ENCODE measurements at places on chromosomes 16 and 17.

GRCh38 chr17:5719976-5720375, 135.7 kb upstream of the NLRP1 start:
- DNase-seq = no peak

- no peak for DNase-seq
Observed at GRCh38 chr16:85052536-85052935, 24.9 kb downstream of the KIAA0513 start.

DNA sequence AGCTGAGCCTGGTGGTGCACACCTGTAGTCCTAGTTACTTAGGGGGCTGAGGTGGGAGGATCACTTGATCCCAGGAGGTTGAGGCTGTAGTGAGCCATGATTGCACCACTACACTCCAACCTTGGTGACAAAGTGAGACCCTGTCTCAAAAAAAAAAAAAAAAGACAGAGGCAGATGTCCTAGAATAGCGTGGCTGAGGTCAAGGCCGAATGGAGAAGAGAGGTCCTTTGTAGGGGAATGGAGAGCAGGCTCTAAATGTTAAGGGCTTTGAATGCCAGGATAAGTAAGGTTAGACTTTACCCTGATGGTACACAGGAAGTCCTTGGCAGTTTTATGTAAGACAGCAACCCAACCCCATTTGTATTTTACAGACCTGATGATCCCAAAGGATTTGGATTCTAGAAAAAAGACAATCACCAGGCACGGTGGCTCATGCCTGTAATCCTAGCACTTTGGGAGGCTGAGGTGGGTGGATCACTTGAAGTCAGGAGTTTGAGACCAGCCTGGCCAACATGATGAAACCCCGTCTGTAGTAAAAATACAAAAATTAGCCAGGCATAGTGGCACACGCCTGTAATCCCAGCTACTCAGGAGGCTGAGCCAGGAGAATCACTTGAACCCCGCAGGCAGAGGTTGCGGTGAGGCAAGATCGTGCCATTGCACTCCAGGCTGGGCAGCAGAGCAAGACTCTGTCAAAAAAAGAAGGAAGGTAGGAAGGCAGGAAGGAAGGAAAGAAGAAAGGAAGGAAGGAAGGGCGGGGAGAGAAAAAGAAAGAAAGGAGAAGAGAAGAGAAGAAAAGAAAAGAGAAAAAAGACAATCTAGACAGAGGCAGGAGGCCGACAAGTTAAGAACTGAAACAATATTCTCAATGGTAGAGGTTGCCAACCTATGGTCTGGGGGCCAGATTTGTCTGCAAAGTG, 2.1 kb upstream of the SBK1 start:
- no peak for DNase-seq

DNA sequence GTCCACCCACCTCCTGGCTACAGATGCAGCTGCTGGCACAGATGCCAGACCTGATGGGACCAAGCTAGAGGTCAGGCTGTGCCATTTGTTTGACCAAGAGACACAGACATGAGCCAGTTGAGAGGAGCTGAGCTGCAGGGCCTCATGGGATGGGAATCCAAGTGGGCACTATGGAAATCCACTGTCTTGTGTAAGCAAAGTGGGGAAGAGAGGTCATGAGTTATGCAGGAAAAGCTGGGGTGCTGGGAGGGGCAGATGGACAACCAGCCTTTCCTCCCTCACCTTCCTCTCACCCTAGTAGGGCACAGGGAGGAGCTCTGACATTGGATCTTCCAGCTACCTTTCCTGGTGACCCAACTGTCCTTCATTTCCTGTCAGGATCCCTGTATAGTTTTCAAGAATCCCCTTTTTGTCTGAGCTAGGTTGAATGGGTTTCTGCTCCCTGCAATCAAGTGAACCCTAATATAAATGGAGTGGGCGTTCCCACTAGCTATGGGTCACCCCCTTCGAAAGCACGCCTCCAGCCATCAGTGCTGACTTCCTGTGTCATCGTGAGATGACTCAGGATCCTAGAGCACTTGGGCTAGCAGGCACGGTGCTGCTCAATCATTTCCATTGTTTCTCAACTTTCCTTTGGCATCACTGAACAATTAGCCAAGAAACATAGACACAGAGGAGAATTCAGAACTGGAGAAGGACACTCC, 13.6 kb downstream of the ATPAF2 start:
- peak; percentile 67 for DNase-seq

GRCh38 chr17:514584-514983, 162.0 kb upstream of the RPH3AL start:
- DNase-seq = no peak

GRCh38 chr16:85428168-85428898, 184.8 kb upstream of the GSE1 start:
- peak; percentile 78 for DNase-seq

GRCh38 chr16:85670840-85671239, 17.9 kb downstream of the GINS2 start:
- DNase-seq = no peak

DNA sequence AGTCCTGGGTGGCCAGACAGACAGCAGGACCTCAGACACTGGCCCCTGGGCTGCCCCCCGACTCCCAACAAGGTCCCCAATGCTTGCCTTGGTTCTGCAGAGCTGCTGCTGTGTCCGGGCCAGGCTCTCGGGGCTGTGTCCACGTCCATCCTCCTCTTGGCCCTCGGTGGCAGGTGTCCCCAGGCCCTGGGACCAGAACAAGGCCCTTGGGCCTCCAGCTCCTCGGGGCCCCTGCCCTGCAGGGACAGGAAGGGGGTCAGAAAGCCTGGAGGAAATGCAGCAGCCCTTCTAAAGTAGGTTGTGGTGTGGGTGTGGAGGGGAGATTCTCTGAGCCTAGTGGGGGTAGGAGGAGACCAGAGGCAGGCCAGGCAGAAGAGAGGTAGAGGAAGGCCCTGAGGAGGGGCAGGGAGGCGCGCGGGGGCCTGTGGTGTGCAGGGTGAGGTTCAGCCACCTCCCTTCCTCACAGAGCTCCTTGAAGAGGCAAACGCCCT, 2.5 kb upstream of the AXIN1 start:
- peak; percentile 59 for DNase-seq

- DNase-seq = peak; percentile 11
Observed at GRCh38 chr17:30278032-30278431, 13.7 kb downstream of the BLMH start.

- DNase-seq = no peak
Observed at GRCh38 chr17:19683117-19683516, 33.3 kb downstream of the SLC47A2 start.

- DNase-seq = no peak
Observed at GRCh38 chr16:77408607-77409006, 26.2 kb downstream of the ADAMTS18 start.

DNA sequence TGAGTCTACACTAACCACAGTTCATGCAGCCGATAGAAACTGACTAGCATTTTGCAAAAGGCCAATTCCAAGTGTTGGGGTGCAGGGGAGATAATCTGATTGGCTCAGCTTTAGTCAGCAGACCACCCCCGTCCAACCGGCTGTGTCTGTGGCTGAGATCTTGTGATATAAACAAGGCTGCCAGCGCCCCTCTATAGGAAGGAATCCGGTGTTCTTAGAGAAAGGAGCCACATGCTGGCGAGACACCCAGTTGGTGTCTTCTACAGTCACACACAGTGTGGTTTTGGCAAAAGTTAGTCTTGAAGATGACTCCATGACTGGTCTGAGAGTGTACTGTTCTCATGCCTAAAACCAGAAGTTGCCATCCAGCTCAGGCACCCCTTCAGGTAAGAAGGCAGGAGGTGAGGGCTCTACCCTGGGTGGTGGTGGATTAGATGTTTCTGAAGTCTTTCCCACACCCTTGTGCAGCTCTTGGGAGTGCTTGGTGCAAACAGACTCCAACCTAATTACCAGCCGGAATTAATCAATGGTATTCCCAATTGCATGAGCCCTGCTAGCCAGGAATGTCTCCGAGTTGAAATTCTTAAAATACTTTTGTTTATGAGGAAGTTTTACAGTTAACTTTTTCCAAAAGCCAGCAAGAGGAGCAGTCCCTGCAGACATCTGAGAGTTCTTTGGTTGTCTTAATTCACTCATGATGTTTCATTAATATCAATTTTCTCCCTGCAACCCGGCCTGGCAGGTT, 172.3 kb upstream of the IRX6 start:
- DNase-seq = no peak

DNA sequence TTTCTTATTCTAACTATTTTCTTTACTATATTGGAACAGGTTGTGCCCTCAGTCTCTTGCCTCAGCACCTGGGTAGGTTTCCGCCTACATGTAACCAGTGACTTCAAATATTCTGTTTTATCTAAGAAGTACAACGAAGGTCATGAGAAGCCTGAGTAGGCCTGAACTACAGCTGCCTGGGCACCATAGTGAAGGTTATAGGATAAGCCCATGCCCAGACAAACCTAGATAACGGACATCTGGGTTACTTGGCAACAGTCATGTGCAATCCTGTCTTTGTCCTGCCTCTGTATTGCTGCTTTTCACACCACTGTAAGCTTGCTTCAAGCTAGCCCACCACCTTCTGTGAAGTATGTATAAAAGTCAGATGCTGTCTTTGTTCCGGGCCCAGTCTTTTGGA, 25.4 kb upstream of the ARL4D start:
- no peak for DNase-seq

DNA sequence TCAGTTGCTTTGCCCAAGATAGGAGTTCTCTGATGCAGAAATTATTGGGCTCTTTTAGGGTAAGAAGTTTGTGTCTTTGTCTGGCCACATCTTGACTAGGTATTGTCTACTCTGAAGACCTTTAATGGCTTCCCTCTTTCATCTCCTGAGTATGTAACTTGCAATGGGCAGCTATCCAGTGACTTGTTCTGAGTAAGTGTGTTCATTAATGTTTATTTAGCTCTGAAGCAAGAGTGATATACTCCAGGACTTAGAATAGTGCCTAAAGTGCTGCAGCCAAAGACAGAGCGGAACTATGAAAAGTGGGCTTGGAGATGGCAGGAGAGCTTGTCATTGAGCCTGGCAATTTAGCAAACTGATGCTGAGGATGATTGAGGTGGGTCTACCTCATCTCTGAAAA, 8.8 kb upstream of the TANGO6 start:
- DNase-seq = no peak

DNA sequence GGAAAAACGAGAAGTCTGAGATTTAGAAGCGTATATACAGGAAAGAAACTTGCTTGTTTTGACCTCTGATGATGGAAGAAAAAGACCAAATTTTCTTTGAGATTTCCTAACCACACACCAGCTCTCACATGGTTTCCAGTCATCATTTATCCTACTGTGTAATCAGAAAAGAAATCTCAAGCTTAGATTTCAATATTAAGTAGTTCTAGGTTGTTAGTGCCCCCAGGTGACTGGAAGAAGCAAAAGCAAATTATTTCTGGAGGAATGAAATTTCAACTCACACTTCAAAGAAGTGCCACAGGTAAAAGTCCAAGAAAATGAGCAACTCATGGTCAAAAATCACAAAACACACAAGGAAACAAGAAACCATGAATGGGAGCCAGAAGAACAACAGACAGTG, 51.8 kb upstream of the KDM6B start:
- no peak for DNase-seq

GRCh38 chr17:59427425-59427921, 96.0 kb downstream of the YPEL2 start:
- DNase-seq = peak; percentile 84

DNA sequence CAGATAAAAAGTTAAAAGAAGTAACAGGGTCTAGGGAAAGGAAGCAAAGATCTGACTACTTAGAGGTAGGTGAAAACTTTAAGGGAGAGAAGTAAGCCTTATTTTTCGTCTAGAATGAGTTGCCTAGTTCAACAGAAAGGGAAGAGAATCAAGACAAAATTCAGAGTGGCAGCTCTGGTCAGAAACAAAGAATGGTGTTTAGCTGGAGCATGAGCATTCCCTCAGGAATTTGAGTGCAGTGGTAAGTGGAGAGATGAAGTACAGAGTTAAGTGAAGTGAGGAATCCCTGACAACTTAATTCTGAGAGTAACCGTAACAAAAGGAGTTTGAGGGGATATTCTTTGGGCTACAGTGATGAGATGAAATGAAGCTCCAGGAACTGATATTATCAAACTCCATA, 11.5 kb downstream of the SMG6 start:
- no peak for DNase-seq

DNA sequence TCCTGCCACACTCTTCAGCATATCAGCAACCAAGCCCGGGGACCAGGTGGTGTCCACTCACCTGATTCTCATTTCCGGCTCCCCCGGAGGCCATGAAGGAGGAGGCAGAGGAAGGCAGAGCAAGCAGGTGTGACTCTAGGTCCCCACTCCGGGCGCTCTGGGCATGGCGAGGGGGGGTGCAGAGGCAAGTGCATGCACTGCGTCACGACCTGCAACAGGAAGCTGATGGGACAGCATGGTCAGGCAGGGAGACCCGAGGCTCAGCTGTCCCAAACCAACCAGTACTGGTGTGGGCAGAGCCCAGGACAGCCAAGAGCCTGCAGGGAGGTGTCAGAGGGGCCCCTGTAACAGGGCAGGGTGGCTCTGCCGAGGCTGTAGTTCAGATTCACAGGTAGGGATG, 2.1 kb upstream of the ENGASE start:
- DNase-seq = no peak

- no peak for DNase-seq
Observed at GRCh38 chr16:1097156-1097555, 1.1 kb upstream of the C1QTNF8 start.

- no peak for DNase-seq
Observed at GRCh38 chr17:27764589-27764988, 35.7 kb downstream of the NOS2 start.

DNA sequence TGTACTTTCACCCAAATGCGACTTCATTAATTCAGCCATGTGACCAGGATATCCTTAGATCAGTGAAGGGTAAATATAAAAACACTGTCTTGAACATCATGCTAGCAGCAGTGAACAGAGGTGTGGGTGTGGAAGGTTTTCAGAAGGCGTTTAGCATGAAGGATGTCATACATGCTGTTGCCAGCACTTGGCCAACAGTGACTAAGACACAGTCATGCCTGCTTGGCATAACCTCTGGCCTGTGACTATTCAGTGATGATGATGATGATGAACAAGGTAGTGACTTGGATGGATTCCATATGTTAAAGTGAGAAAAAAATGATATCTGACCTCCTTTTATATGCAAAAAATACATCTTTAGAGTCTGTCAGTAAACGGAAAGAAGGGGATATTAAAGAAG, 97.9 kb downstream of the MAP2K4 start:
- no peak for DNase-seq

Measured in activated CD8-positive, alpha-beta T cell treated with anti-CD3 and anti-CD28 coated beads for 36 hours (primary cell).